Neural crest cell (in vitro differentiated cells): ENCODE measurements at places on chromosomes 6 and 20.

- DNase-seq, result no peak
Observed at GRCh38 chr20:62243906-62244515, 5.7 kb downstream of the OSBPL2 start.

- DNase-seq, result no peak
Observed at GRCh38 chr20:38831049-38831691, 25.7 kb downstream of the PPP1R16B start.

GRCh38 chr6:6164367-6164766 is 156.1 kb downstream of the F13A1 start:
- no peak for DNase-seq

DNA sequence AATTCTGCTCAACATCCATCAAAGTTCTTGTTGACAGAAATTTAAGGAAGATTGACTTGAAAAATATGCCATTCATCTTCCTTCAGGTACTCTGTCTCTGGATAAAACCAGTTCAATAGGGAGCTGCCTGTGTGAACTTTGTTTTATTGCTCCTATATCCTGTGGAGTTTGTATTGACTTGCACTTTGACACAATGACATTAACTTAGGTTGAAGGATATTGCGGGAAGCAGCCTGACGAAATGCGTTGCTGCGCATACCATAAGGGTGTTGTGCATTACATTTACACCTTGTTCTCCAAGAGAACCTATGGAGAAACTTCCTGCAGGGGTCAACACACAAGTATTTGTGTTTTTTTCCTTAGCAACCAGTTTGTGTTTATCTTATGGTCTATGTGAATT is 185.4 kb upstream of the GRIK2 start:
- DNase-seq, result no peak

GRCh38 chr6:144896289-144896688 is 611.2 kb downstream of the UTRN start:
- no peak for DNase-seq

DNA sequence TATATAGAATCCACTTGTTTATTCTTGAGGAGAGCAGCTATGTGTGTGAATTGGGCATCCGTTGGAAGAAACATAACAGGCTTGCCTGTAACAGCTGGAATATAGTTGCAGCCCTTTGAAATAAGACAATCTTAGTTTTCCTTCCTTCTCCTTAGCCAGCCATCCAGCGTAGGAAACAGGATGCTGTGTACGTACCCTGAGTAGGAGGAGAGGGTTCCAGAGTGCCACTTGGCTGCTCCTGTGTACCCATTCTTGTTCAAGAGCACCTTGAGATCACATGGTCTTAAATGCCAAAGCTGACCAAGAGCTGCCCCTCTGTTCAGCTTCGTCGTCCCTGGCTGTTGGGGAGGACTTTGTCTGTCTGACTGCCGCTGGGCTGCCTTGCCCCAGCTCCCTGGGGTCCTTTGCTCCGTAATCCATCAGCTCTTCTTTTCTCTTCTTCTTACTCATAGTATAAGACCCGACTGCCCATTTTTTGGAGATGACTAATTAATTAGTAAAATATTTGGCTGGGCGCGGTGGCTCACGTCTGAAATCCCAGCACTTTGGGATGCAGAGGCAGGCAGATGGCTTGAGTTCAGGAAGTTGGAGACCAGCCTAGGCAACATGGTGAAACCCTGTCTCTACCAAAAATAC is 49.0 kb downstream of the RREB1 start:
- DNase-seq, result no peak

DNA sequence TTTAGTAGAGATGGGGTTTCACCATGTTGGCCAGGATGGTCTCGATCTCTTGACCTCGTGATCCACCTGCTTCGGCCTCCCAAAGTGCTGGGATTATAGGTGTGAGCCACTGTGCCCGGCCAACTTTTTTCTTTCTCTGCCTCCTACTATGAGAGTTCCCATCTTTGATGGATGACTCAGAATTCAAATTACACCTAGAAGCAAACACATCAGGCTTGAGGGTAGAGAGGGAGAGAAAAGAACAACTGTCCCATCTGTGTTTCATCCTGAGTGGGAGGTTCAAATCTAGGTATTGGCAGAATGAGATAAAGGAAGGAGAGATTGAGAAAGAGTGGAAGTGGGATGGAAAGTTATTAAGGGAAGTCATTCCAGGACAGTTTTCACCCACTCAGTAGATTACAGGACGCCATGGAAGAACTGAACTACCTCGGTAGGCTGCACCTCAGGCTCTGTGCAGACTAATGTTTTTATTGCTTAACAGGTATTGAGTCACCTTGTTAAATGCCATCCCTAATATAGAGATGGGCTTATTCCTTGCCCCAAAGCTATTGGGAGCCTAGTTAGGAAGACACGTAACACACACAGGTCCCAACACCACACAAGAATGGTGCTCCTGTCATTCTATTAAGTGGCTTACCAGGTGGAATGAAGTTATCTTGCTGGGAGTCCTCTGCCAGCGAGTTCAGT is 275.7 kb downstream of the SOX4 start:
- DNase-seq, result no peak

GRCh38 chr20:57397693-57398108 is 6.5 kb downstream of the RBM38 start:
- DNase-seq, result no peak

DNA sequence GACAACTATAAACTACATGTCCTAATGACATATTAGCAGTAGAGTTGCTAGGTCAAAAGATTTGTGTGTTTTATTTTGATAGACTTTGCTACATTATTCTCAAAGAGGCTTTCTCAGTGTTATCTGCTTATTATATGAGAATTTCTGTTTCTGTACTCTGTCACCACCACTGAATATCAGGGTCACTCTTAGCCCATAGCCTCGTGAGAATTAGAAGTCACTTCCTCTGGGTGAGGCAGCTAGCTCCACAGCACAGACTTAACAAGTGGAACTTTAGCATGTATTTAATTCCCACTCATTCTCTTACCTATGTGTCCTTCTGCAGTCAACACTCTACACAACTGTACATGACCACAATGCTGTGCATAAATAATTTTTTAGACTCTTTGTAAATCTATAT is 6.7 kb downstream of the PHACTR2 start:
- no peak for DNase-seq

GRCh38 chr6:106180208-106180607 is 94.1 kb downstream of the PRDM1 start:
- no peak for DNase-seq

- no peak for DNase-seq
Observed at GRCh38 chr20:15742087-15742486, 831.2 kb downstream of the KIF16B start.

DNA sequence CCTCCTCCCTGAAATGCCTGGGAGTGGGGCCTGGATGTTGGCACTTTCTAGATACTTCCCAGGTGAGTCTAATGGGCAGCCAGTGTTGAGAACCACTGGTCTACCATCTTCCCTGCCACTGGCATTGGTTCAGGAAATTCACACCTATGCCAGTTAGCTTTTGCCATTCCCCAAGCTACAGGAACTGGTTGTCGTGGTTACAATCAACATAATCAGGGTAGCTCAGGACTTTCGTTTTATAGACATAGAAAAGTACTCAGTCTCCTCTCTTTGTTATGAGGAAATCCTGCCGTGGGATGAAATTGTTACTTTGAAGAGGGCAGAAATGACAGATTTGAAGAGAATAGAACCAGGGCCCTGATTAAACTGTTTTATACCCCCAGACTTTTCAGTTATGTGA is 127.9 kb upstream of the FOXO3 start:
- DNase-seq, result no peak

DNA sequence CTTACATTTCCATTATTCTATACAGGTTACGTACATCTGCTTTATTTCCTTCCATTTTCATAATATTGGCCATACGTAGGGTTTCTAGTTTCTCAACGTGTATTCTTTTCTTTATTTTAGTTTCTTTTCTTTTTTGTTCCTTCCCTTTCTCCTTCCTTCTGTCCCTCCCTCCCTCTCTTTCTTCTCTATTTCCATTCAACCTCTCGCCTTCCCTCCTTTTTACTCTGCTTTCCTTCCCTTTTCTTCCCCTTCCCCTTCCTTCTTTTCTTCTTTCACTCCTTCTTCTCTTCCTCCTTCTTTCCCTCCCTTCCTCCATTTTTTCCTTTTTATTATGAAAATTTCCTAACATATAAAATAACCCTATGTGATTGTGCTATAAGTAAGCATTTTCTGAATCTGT is 8.7 kb upstream of the HLA-G start:
- DNase-seq, result no peak

DNA sequence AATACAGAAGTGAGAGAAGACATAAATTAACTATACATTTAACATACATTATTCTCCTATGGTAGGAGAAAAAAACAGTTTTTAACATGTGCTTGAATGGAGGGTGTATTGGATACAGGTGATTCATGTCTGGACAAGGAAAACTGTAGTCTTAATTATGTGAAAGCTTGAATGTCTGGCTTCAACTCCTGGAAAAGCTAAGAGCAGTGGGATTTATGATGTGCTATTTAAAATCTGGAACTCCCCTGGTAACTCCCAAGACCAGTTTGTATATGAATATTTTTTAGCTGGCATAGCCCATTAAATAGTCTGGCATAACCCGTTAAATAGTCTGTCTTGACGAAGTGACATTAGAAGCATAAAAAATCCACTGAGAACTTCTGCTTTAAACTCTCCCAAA is 410.0 kb upstream of the PTCHD4 start:
- no peak for DNase-seq

DNA sequence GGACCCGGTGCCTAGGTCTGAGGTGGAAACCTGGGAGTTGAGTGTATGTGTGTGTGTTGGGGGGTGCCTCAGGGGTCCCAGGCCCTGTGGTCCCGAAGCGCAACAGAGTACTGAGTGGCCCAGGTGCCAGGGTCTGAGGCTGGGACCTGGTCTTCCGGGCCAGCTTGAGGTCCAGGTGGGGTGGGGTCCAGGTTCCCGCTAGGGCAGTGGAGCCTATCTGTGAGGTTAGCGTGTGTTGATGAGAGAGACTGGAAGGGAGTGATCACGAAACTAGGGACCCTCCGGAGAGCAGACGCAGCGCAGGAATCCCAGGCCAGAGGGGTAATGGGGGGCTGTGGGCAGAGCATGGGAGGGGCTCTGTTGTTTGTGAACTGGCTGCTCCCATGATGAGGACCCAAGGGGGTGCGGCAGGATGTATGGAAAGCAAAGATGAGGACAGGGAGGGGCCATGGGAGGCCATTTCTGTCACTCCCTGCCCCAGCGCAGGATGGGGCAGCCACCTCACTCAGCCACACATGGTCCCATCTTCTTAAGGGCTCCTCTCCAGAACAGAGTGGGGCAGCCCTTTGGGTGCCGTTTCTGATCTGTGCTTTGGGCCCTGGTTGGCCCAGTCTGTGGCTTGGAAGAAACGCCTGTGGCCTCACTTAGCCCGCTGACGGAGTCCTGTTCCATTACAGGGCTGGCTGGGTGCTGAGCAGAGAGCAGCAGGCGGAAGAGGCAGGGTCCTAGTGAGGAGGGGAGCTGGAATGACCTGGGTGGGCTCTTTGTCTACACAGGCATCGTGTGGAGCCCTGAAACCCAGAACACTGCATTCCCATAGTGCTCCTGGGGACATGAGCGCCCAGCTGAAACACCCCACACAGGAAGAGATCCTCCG is 872 bp downstream of the HSPA12B start:
- DNase-seq, result no peak

DNA sequence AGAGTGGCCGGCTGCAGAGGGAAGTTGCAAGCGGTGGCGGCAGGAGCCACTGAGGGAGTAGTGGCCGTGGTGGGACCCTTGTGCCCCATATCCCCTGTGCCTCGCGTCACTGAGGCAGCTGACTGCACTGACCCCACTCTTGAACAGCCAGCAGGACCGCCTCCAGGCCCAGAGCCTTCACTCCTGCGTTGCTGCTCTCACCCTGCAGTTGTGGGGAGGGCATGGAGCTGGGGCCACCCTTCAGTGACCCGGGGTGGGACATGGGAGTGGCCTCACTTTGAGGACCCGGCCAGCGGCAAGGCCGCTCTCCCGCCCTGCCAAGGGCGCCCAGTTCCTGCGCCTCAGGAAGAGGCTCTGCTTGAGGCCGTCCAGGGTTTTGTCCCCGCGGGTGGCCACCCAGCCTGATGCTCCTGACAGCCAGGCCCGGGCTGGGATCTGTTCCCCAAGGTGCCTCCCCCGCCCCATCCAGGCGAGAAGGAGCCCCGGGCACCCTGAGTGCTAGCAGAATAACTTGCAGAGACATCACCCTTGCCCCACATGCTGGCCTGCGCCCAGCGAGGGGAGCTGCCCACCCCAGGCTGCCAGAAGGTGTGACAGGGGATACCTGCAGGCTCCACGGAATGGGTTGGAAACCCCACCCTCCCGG is 44.4 kb downstream of the HLA-DRA start:
- DNase-seq, result no peak

- DNase-seq, result no peak
Observed at GRCh38 chr6:50451826-50452400, 261.4 kb upstream of the TFAP2D start.

GRCh38 chr20:39946931-39947330 is 742.1 kb downstream of the MAFB start:
- no peak for DNase-seq

- no peak for DNase-seq
Observed at GRCh38 chr20:25491446-25492038, 84.1 kb downstream of the GINS1 start.

DNA sequence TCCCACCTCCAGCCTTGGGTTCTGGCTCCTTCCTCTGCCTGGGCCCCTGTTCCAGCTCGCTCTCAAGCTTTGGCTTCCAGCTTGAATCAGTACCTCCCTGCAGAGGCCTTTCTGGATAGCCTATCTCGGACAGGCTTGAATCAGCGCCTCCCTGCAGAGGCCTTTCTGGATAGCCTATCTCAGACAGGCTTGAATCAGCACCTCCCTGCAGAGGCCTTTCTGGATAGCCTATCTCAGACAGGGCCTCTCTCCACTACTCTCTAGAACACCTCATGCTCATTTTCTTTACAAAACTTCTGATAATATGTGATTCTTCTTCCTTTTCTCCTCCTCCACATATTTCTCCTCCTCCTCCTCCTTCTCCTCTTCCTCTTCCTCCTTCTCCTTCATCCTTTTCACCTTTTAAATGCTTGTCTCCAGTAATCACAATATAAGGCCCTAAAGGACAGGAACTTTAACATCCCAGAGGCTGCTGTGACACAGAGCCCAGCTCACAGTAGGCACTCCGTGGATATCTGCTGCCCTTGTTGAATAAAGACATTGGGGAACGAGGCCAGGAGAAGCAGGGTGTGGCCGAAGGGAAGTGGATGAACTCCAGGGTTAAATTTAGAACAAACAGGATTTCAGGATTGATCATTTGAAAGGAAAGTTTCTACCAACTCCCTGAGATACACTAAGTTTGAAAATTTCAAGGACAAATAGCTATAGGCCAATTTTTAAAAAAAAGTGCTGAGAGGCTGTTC is 9.3 kb upstream of the RPS6KA2 start:
- no peak for DNase-seq

GRCh38 chr20:19181552-19181951 is 30.9 kb upstream of the SLC24A3 start:
- DNase-seq, result no peak

DNA sequence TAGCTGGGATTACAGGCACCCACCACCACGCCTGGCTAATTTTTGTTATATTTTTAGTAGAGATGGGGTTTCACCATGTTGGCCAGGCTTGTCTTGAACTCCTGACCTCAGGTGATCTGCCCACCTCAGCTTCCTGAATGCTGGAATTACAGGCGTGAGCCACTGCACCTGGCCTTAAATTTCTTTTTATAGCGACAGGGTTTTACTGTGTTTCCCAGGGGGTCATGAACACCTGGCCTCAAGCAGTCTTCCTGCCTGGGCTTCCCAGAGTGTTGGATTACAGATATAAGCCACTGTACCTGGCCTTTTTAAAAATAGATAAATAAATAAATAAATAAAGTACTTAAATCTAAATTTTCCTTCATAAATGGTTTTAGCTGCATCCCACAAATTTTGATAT is 57.5 kb downstream of the LIN28B start:
- no peak for DNase-seq
